ENCODE measurements at places on chromosomes 11 and 22. TPM values are rescaled to one million over a fixed set of nuclear protein-coding genes. Genes with fewer than 3 reads are reported as not detected.

Gene ACP2
- total RNA-seq: 23.5 TPM

Gene SCGB1D4
- not detected for total RNA-seq

Gene CHRM1
- total RNA-seq: not detected

DNA sequence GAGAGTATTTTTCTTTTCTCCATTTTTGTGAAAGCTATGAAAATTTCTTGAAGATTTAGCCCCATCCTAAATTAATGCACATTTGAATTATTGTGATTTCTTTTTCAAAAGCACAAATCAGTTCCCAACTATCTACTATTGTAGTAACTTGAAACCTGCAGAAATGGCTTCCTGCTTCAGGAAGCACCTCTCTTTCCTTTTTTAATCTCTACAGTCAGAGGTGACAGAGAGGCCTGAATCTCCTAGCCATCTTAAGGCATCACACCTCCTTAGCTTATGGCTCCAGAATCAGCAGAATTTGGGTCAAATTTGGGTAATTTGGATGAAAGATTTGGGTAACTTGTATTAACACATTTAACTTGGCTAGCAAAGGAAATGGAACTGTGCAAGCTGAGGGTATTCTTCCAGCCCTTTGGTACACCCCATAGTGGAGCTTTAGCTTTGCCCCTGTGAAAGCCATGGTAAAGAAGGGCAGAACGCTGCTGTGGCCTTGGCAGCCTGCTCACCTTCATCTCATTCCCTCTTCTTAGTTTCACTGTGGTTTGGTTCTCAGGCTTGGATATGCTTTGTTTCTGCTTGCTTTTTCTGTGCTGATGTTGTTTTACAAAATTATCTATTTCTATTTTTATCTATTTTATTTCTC is 16.2 kb downstream of the TBCEL start:
- DNase-seq: no peak
- H3K27ac ChIP-seq: no peak overlapping the region
- no peak overlapping the region for H3K4me3 ChIP-seq
- H3K4me1 ChIP-seq: peaks cover 9% of the 10 kb centered on the region
- H3K36me3 ChIP-seq: no peaks in the 10 kb centered on the region

GRCh38 chr11:79344753-79345294 is 96.0 kb downstream of the TENM4 start:
- H3K27ac ChIP-seq: no peak overlapping the region
- no peaks in the 10 kb centered on the region for H3K4me1 ChIP-seq
- H3K4me3 ChIP-seq: no peak overlapping the region
- no peaks in the 10 kb centered on the region for H3K36me3 ChIP-seq
- DNase-seq: no peak

GRCh38 chr11:45301537-45302246 is 15.6 kb upstream of the SYT13 start:
- H3K27ac ChIP-seq: no peak overlapping the region
- no peaks in the 10 kb centered on the region for H3K4me1 ChIP-seq
- DNase-seq: no peak
- H3K4me3 ChIP-seq: no peak overlapping the region
- peaks cover 64% of the 10 kb centered on the region for H3K27me3 ChIP-seq

GRCh38 chr11:33452836-33453624 is 195.8 kb downstream of the HIPK3 start:
- H3K27ac ChIP-seq: no peak overlapping the region
- no peak overlapping the region for H3K4me3 ChIP-seq
- H3K27me3 ChIP-seq: no peaks in the 10 kb centered on the region
- no peaks in the 10 kb centered on the region for H3K36me3 ChIP-seq

All from Calu3 (cell line).